Activated naive CD4-positive, alpha-beta T cell treated with anti-CD3 and anti-CD28 coated beads, Interleukin-2, amount 10 ng/mL, durations not matched to agents 7 days and 5 days (primary cell): ENCODE measurements at places on chromosomes 3 and 15.

DNA sequence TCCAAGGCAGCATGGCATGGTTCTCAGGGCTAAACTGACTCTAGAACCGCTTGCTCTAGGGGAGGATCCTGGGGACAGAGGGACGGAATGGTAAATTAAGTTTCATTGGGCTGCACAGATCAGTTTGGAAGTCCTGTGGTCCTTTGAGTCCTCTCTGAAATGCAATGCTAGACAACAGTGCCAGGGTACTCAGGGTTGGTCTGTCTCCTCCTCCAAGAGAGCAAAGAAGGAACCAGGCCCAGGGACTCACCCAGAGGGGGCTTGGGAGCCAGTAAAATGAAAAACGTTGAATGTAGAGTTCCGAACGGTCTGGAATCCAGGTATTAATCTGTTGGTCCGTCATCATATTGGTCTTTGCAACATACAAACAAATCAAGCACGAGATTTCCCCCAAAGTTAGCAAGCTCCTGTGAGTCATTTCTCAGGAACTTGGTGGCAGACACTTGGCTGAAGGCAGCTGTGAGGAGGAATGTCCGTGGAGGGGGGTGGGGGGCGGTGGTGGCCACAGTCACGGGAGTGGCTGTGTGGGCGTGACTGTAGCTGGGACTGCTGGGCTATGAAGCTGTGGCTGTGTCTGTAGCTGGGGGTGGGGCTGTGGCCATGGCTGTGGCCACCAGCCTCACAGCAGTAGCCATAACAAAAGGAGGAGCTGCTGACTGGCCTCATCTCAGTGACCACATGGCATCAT is 361.0 kb downstream of the SHQ1 start:
- no peak for DNase-seq

DNA sequence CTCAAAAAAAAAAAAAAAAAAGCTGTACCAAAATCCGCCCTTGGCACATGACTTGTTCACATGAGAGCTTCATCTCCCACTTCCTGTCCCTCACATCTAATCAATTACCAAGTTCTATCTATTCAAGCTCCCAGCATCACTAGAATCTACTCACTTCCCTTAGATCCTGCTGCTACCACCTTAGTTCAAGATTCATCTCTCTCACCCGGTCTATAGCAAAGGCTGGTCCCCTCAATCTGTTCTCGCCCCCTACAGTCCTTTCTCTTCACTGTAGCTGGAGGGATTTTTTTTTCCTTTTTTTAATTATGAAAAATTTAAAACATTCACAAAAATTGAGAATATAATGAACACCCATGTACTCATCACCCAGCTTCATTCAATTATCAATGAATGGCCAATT is 16.7 kb upstream of the GPR160 start:
- no peak for DNase-seq

- no peak for DNase-seq
Measured at GRCh38 chr15:58247855-58248842, 110.0 kb downstream of the AQP9 start.

GRCh38 chr15:87477737-87478686 is 778.5 kb downstream of the NTRK3 start:
- no peak for DNase-seq

- no peak for DNase-seq
Measured at GRCh38 chr3:8576841-8577571, 67.6 kb downstream of the SSUH2 start.

GRCh38 chr3:62300617-62301016 is 72.7 kb downstream of the FEZF2 start:
- no peak for DNase-seq

DNA sequence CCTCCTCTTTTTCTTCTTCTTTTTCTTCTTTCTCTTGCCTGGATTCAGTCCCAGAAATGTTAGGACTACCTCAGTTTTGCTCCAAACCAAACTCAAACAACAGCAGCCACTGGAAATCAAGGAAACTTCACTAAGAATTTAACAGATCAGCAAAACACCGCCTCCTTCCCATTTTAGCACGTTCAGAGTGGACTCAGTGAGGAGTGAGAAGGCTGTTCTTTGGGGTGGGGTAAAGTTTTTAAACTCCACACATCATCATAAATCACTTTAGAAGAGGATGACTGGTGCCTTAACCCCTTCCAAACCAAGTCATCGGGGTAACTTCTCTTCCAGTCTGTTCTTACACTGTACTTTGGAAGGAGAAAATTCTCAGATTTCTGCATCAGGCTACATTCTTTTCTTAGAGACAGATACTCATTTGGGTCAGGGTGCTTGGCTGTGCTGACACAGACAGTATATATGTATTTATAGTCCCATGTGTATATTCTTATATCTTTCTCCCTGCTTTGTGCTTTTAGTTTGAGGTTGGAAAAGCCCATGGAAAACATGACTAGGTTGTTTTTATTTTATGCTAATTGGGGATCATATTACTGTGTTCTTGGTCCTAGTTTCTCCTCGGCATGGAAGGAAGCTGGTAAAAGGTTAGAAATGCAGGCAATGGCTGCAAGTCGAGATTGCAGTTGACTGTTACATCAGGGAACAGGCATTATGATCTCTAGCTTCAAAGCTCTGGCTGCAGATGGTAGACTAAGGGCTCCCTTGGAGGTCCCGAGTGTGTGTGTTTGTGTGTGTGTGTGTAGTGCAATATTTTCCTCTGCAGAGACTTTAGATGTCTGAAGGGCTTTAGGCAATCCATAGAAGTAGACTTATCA is at the start of gene CCDC80:
Gene CCDC80 (minus strand): TSS at position 214 of the 872 bp plus-strand sequence. CDS start 1,238 bp downstream, outside the sequence.
- DNase-seq = no peak

DNA sequence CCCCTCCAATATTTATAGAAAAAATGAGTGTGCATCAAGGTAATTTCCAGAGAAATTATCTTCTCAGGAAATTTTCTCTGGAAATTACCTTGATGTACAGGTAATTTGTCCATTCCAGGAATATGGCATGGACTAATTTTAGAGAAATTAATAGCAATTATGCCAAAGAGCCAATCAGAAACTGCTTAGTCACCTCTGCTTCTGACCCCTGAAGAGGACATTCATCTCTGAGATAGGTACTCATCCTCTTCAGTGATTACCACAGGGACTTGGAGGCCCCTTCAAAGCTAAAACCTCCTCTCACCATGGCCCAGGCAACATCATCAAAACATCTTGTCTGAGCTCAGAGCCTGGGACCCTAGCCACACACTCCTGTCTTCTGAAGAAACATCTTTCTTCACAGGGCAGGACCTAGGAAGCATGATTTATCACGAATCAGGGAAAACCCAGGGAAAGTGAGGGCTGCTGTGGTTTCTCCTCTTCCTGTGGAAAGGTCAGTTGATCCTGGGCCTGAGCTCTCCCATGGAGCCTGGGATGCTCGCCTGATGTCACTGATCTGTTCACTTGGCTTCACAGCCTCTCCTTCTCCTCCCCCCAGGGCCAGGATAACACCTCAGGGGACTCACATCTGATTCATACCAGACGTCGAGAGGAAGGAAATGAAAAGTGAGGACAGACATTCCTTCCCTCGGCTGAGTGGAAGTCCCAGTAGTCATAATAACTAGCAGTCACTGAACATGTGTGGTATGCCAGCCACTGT is 210.5 kb downstream of the DTWD1 start:
- no peak for DNase-seq
